ENCODE measurements at places on chromosomes 7 and 10. TPM values are rescaled to one million over a fixed set of nuclear protein-coding genes. Genes with fewer than 3 reads are reported as not detected.

ZNF425 gene
- 6.7 TPM for total RNA-seq

ANLN gene
- total RNA-seq, result 37.0 TPM

AMZ1 gene
- total RNA-seq, result 0.11 TPM

KCNH2 gene
- total RNA-seq, result 8.7 TPM

AKR1C4 gene
- total RNA-seq, result not detected

BTBD16 gene
- 1.2 TPM for total RNA-seq

EPO gene
- 0.88 TPM for total RNA-seq

TMEM273 gene
- not detected for total RNA-seq

HABP2 gene
- total RNA-seq, result not detected

NEUROD6 gene
- not detected for total RNA-seq

AZGP1 gene
- not detected for total RNA-seq

TRUB1 gene
- total RNA-seq, result 47.0 TPM

NEUROG3 gene
- not detected for total RNA-seq

LIPN gene
- total RNA-seq, result not detected

LGI1 gene
- total RNA-seq, result not detected

HACD1 gene
- total RNA-seq, result 123 TPM

A1CF gene
- total RNA-seq, result not detected

AFAP1L2 gene
- total RNA-seq, result 0.45 TPM

GPC2 gene
- total RNA-seq, result 65.3 TPM

ZRANB1 gene
- 28.3 TPM for total RNA-seq

TMEM176A gene
- total RNA-seq, result not detected

SLC18A2 gene
- total RNA-seq, result not detected

SLC39A12 gene
- total RNA-seq, result not detected

FBXL13 gene
- 0.42 TPM for total RNA-seq

PSPH gene
- 72.7 TPM for total RNA-seq

APBB1IP gene
- not detected for total RNA-seq

PDE1C gene
- 0.10 TPM for total RNA-seq

BBIP1 gene
- total RNA-seq, result 22.3 TPM

KLLN gene
- total RNA-seq, result 1.2 TPM

TAS2R4 gene
- 0.68 TPM for total RNA-seq

JCAD gene
- total RNA-seq, result 13.2 TPM

PARD3 gene
- total RNA-seq, result 68.5 TPM

SKIDA1 gene
- total RNA-seq, result 0.26 TPM

MRLN gene
- total RNA-seq, result 432 TPM

SAMD9L gene
- 25.0 TPM for total RNA-seq

TMEM270 gene
- total RNA-seq, result not detected

AKR1D1 gene
- not detected for total RNA-seq

LIPF gene
- total RNA-seq, result 1.7 TPM

TMEM72 gene
- 0.96 TPM for total RNA-seq

PNLIPRP3 gene
- 0.56 TPM for total RNA-seq

DKK1 gene
- 13.5 TPM for total RNA-seq

COL28A1 gene
- total RNA-seq, result 2.2 TPM

MYO3A gene
- not detected for total RNA-seq

Data from myocyte (in vitro differentiated cells).